ENCODE measurements at places on chromosomes 4 and X.
A peak's percentile ranks its signal among the peaks of the same experiment; 100 is the strongest.

DNA sequence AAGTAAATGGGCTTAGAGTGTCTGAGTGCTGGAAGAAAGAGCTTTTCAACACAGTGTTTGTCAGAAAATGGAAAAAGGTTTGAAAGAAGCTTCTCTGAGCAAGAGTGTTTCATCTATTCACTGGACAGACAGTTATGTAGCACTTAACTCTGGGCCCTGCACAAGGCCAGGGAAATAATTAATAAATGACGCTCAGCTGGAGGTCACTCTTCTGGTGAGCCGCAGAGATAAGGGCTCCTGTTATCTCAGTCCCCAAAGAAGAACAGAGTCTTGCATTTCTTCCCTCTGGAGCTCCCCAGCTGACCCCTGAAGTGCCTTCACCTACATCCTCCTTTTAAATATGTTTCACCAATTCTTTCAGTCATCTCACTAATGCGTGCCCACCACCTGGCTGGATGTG is 90.4 kb downstream of the SLC16A2 start:
- no peak for DNase-seq

DNA sequence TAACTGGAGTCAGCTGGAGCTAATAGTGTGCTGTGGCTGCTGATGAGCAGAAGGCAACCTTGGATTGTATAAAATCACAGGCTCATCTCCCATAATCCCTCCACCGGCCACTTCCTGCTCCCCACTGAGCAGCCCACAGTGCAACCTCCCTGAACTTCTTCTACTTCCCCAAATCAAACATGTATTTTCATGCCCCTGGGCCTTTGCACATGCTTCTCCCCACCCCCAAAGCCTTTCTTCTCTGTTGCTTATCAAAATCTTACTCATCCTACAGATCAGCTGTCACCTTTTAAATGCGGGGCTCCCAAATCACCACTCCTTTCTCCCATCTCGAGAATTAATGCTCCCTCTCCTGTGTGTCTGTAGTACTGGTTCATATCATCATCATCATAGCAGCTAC is 35.8 kb downstream of the RHOH start:
- no peak for DNase-seq

DNA sequence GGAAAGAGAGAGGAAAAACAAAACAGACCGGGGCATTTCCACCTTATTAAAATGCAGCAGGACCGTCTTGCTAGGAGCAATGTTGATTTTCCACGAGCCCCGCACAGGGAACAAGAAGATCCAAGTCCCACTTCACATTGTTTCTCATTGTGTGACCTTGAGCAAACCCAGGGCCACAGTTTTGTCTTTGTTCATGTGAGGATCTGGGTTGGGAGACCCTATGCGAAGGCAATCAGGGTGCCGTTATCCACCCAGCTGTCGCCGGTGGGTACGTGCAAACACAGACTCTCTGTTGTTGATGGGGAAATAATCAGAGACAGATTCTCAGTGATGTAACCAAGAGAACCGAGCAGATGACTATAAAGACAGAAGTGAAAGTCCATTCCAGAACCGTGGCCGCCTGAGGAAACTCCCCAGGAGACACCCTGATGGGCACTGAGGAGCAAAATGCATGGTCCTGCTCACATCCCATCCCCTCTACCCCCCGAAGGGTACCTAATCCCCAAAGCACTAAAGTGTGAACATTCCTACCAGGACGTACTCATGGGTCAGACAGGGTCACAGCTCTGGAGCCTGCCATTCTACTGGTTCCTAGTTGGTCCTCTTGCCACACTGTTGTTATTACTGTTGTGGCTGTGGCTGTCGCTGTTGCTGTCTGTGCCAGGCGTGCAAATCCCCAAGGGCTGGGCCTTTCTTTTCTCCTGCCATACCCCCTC is 102.7 kb upstream of the RBPJ start:
- no peak for DNase-seq

- no peak for DNase-seq
Observed at GRCh38 chr4:120232050-120232449, 165.4 kb upstream of the MAD2L1 start.

DNA sequence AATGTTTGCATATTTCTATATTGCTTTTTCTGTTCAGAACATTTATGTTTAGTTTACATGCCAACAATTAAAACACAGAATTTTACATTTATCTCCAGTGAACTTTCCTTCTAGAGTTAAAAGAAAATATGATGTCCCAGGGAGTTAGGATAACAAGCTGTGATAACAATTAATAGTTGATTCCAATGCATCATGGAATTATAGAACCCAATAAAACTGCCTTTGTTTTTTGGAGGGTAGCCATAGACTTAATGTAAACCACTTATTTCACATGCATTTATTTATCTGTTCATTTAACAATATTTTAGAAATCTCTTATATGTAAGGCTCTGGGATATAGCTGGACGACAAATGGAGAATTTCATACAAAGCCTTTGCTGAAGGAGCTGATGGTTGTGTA is 180.0 kb downstream of the CFAP299 start:
- peak; percentile 94 for DNase-seq

- DNase-seq: peak; percentile 82
Observed at GRCh38 chrX:11665168-11666111, at the start of gene ARHGAP6. TSS of gene ARHGAP6 (minus strand) at chrX:11665920. CDS start at chrX:11664828, 1,092 bp downstream.

Measured in lung (tissue), 17 donors.